ENCODE measurements at places on chromosomes 2 and 18.

DNA sequence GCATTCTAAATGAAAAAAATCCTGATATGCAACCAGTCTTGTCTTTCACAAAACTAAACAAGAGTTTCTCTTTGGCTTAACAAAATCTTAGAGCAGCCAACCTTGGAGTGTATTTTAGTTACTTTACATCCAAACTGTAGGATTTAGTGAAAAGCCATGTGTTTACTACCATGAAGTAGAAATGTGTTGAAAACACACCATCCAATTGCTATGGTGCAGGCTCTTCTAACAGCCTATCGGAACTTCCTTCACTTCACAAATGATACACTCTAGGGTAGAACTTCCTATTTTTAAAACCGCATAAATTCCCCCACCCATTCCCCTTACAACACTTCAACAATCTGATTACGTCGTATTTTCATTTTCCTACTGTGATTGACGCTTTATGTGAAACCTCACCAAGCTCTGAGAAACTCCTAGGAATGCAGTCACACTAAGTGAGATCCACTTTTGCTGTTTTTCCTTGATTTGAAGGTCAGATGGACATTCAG is 74.4 kb upstream of the MAP4K4 start:
- DNase-seq: no peak

DNA sequence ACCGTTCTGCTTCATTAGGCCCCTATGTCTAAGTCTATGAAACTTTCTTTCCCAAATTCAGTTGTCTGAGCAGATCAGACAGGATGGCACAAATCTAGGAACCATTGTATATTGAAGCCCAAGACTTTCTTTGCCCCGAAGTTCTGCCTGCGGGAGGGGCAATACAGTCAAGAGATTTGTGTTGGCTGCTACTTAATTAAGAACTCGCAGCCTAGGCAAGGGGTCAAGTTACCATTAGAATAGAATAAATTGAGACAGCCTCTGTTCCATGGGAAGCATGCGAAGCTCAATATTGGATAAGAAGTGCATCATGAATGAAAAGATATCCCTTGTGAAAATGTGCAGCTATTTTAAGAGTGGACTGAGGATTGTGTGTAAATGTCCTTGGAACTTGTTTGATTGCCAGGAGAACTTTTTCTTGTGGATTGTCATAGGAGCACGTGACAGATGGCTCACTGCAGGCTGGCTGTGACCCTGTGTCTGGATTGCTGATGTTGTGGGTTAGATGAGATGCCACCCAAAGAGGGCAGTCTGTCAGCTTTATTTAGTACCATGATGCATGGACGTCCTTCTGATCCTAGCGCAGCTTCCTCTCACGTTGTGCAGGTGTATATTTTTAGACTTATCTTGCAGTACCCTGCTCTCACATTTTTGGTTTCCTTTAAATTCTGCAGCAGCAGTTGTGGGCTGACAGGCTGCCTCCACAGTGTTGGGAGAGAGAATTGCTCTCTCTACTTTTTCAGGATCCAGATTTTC is 30.9 kb downstream of the HAUS1 start:
- DNase-seq: no peak

DNA sequence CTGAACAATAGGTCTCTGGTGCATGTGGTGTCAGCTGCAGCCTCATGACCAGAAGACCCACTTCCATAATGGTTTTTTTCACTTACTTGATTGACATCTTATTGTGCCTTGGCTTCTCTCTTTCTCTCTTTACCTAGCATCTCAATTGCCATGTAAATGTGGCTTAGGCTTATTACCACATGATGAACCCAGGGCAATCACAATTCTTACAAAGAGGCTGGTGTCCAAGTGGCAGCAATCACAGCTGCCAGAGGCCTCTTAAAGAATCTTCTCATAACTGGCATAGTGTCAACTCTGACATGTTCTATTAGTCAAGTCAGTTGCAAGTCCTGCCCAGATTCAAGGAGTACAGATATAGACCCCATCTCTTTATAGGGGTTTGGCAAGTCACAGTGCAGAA is 1224.8 kb downstream of the SUCLG1 start:
- no peak for DNase-seq

GRCh38 chr2:32865399-32866068 is 81.2 kb upstream of the LTBP1 start:
- DNase-seq: no peak

GRCh38 chr2:182866461-182867406 is at the start of gene FRZB:
Gene FRZB (minus strand): TSS chr2:182866637. CDS start chr2:182866552, 85 bp downstream.
- DNase-seq: peak; percentile 77

DNA sequence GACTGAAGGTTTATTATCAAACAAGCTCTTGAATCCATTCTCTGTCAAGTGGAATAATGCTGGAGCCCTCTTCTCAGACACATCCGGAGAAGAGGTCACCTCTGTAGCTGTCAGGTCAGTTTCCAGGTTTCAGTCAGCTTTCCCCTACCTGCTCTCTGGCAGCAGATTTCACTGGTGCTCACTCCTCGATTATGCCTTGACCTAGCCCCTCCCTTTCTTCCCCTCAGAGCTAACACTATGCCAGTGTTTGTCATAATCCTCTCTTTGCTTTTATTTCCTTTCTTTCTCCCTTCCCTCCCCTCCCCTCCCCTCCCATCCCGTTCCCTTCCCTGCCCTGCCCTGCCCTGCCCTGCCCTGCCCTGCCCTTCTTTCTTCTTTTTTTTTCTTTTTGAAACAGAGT is 22.5 kb upstream of the PLEKHM3 start:
- no peak for DNase-seq

- DNase-seq: peak; percentile 85
These were observed 69.3 kb upstream of the SEC11C start for GRCh38 chr18:59070181-59070912.

- no peak for DNase-seq
These were observed 7.5 kb downstream of the RALBP1 start for GRCh38 chr18:9482790-9483189.

GRCh38 chr2:132901661-132902060 is 231.7 kb upstream of the LYPD1 start:
- DNase-seq: no peak

DNA sequence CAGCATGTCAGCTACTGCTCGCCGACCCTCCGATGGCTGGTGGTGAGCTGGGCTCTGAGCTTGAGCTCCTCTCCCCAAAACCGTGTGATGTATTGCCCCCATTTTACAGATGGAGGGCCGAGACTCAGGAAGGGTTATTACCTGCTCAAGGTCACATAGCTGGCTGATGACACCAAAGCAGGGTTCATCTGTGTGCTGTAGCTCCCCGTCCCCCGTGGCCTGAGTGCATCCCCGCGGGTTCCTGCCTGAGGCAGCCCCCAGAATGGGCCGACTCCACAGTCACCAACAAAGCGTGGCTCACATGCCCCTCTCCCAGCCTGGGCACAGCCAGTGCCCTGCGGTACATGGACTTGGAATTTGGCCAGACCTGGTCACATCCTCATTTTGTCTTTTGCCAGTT is 198.6 kb downstream of the TFCP2L1 start:
- DNase-seq: no peak

- DNase-seq: no peak
These were observed 13.0 kb downstream of the RND3 start for GRCh38 chr2:150474326-150475074.

GRCh38 chr2:36438449-36438977 is 82.9 kb downstream of the CRIM1 start:
- DNase-seq: no peak

- DNase-seq: no peak
These were observed 596.5 kb downstream of the BCL11A start for GRCh38 chr2:59956981-59957380.

- no peak for DNase-seq
These were observed 131.0 kb downstream of the TCF4 start for GRCh38 chr18:55457028-55457427.

DNA sequence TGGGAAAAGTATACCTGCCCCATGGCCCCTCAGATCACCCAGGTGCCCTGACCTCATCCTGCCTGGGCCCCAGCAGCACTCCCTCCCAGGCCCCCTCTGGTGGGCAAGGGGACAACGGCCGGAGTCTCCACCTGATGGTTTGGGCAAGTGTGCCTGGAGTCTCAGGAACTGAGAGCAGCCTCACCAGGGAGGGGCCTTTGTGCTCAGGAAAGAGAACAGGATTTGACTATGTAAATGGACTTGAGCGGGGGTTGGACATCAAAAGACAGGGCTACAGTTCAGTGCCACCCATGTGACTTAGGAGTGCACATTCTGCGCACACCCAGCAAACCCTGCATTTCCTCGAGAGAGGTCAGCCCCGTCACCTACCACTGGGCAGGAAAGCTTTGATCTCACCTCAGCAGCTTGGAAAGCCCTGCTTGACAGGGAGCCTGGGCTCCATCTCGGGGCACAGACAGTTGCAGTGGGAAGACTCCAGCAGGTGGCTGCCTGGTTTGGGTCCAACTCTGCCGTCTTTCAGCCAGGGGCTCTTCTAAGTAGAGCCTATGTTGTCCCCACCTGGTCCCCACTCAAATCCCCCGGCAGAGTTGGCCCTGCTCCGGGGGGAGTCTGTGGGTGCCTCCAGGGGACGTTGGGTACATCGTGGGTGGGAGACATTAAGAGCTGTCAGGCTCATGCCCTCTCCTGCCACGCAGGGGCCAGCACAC is 3.3 kb downstream of the INPP5D start:
- no peak for DNase-seq

DNA sequence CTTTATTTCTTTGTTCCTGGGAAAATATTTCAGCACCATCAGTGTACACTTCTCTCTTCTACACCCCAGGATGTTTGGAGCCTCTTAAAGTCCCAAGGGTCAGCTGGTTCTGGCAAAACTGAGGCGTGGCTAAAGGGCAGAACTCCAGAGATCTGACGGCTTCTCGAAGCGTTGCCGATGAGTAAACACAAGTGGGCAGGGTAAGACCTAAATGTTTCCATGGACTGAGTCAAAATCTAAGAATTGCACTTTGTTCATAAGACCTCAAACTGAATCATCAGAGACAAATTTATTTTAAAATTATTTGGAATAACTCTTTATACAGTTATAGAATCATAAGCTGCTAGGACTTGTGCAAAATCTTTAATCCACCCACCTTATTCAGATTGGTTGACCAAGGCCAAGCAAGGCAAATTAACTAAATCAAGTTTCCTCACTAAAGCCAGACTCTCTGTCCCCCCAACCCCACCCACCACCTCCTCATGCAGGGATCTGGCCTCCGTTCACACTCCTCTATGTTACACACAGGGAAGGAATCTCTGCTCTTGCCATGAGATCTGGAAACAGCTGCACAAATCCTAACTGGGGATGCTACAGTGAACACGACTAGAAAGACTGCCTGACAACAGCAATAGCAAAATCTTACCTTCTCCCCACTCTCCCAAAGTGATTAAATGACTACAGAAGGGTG is 342.6 kb upstream of the KLHL29 start:
- no peak for DNase-seq

DNA sequence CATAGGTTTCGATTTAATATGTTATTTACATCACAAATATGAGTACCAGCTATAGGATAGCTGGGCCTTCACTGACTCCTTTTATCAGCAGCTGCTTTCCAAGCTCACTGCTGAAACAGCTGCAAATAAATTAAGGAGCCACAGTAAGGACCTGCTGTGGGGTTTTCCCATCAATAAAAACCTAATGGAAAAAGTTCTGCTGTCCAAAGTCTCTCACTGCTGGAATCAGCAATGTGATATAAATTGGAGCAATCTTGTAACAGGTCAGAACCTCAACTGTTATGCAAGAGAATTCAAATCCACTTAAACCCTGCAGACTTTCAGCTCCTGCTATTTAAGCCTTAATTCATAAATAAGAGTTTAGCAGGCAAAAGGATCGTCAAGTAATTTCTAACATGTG is 61.3 kb downstream of the NEB start:
- DNase-seq: no peak

DNA sequence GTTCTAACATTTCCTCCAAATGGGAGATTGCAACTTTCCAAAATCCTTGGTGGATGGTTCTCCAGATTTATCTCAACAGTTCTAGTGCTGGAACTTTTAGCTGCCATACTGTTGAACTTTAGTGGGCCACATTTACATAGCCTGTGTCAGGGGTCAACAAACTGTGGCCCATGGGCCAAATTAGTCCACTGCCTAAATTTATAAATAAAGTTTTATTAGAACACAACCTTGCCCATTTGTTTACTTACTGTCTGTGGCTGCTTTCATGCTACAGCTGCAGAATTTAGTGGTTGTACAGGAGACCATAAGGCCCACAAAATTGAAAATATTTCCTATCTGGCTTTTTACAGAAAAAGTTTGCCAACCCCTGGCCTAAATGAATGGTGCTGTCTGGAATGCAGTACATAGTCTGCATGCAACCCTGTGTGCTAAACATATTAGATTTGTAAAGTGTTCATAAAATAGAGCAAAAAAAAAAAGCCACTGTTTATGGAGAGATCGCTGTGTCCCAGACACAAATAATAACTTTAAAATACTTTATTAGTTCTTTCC is 30.3 kb downstream of the MGAT5 start:
- DNase-seq: no peak

- no peak for DNase-seq
These were observed 890 bp upstream of the SLC4A3 start for GRCh38 chr2:219626540-219626939.

DNA sequence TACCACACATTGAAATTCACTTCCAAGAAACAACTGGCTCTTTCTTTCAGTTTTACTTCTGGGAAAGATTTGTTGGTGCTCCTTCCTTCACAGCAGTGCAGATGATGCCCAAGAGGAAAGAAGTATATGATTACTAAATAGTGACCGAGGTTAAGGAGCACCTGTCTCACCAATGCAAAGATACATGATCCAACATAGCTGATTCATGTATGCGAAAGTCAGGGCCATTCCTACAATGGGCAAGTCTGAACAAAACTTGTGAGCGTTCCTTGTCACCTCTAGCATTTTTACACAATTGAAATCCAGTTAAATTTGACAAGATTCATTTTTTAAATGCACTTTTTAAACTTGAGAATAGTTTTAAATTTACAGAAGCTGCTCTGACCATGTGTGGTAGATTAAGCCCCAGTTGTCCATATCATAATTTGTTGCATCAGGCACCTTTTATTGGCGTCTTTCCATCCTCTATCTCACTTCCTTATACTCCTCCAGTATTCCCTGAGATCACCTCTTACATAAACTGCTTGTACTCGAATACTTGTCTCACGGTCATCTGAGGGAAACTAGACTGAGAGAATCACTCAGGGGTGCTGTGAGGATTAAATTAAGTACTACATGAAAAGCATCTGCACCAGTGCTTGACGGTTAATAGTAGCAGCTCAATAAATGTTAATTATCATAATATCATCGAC is 438.8 kb upstream of the CDH20 start:
- no peak for DNase-seq

DNA sequence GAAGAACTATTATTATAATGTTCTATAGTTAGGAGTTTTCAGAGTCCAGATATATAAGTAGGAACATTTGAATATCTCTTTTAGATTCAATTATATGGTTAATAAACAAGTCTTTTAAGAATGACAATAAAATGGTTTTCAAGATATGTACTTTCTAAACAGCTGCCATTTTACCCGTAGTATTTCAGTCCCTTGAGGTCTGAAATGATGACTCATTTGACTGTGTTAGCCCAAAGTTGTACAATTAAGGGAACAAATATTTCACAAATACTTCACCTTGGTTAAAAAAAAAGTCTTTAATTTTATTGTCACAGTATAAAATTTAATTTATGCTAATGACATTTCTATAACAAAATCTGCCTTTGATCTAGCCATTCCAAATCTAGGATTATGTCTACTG is 91.6 kb upstream of the TANK start:
- no peak for DNase-seq

- no peak for DNase-seq
These were observed 889.3 kb upstream of the CELF4 start for GRCh38 chr18:38454764-38455469.

GRCh38 chr2:216012133-216012829 is 1.1 kb downstream of the MREG start:
- DNase-seq: no peak
